ENCODE measurements at places on chromosomes 7 and 10.

DNA sequence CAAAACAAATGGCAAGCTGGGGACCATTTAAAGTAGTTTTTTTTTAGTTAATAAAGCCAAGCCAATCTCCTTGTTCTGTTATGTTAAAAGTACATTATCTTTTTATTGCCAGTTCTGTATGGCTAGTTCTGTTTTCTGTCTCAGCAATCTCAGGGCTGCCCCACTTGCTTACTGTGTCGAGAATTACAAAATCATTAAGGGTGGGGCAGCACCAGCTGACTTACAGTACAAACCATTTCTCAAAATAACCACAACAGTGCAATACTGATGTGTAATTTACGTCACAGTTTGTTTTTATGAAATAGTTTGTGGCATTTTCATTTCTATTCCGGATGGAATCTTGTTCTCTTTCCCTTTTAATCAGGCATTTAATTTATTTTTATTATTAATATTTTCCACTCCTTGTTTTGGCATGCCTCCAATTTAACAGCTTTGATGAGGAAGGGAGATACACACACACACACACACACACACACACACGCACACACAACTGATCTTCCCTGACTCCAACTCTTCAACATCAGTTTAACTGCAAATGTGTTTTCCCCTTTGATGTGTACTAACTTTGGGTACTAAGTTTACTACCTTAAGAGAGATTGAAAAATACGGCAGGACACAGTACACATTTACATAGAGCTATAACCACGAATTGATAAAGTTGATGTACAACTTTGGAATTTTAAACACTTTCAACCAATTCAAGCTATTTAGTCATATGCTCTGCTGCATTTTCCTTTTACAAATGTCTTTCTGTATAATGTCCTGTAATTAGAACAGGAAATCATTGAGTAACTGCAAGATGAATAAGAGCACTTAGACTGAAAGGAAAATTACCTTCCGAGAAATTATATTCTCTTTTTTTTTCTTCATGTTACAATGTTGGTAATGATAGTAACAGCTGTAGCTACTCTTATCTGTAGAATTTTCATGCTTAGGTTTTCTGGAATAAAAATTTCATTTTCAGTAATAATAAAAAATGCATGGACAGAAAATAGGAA, 91.5 kb downstream of the ARID5B start:
- peak; percentile 34 for DNase-seq

DNA sequence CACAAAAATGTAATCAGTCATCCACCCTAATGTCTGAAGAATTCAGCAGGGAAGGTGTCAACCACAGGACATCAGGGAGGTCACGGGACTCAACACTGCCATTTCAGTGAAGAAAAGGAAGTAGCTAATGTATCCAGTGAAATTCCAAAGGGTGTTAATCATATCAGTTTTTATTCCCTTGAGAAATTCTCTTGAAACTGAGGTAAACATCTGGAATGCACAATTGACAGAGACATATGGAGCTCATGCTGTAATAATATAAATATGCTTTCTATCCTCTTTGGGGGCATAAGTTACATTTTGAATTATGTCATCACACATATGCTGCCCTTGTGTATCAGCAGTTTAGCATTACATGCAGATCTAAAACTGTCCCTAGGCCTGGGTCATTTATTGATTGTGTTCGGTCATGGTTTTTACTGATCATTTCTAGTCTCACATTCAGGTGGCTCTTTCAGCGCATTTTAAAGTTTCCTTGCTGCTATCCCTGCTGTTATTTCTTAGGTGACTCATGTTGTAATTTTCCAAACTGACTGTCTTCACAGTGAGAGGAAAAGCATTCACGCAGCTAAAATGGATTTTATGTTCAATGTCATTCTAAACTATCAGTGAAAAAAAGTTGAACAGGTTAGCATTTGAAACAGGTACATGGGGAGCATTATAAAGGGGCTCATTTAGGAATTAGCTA, 273.9 kb downstream of the TSPAN12 start:
- peak; percentile 29 for DNase-seq

DNA sequence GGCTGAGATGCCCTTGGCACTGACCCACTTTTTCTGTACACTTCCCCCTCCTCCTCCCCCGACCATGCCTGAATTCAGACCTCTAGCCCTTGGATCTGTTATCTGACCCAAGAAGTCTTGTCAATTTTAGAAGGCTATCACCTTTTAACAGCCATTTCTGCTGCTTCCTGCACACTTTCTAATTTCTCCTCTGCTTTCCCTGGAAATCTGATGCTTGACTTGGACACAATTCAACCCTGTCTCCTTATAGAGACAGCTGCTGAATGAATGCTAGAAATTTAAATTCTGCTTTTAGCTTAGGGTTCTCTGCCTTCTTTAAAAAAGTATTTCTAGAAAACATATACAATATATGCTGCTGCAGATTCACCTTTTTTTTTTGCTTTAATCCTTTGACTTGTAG, 417.9 kb upstream of the KLF6 start:
- DNase-seq: no peak

DNA sequence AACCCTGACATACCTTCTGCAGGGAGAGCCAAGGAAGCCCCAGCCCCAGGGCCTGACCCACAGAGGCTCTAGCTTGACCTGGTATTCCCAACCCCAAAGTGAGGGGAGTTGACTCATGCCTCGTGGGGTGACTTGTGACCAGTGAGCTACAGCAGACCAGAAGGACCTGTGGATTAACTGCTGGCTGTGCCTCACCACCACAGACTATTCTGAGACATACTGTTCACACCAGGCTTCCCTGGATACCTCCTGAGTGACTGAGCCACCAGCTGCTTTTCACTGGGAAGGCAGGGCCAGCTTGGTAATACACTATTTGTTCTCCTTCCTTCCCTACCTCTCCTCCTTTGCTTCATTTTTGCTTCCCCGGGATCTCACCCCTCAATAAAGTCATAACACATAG, 7.3 kb downstream of the PLXNA4 start:
- DNase-seq: no peak

- peak; percentile 71 for DNase-seq
Measured at GRCh38 chr10:130721971-130722370, 585.8 kb downstream of the GLRX3 start.

- peak; percentile 92 for DNase-seq
Measured at GRCh38 chr10:115092555-115093285, 445 bp upstream of the ATRNL1 start.

- DNase-seq: peak; percentile 4
Measured at GRCh38 chr7:87567052-87567451, 33.6 kb downstream of the ABCB1 start.

- DNase-seq: no peak
Measured at GRCh38 chr7:83876593-83876992, 227.7 kb upstream of the SEMA3E start.

- peak; percentile 27 for DNase-seq
Measured at GRCh38 chr7:29877196-29877595, 70.9 kb downstream of the WIPF3 start.

All from eye (tissue), 1 donor.